ENCODE measurements at places on chromosomes 5 and 9.

GRCh38 chr9:22654833-22655232 is 208.2 kb downstream of the DMRTA1 start:
- DNase-seq: no peak

GRCh38 chr5:35158622-35159369 is 71.5 kb downstream of the PRLR start:
- DNase-seq: no peak

GRCh38 chr5:151628112-151628823 is 37.1 kb upstream of the FAT2 start:
- DNase-seq: no peak

- DNase-seq: no peak
Observed at GRCh38 chr5:118882666-118883065, 105.7 kb downstream of the DTWD2 start.

GRCh38 chr5:585556-585955 is 26.6 kb upstream of the CEP72 start:
- DNase-seq: peak; percentile 5

DNA sequence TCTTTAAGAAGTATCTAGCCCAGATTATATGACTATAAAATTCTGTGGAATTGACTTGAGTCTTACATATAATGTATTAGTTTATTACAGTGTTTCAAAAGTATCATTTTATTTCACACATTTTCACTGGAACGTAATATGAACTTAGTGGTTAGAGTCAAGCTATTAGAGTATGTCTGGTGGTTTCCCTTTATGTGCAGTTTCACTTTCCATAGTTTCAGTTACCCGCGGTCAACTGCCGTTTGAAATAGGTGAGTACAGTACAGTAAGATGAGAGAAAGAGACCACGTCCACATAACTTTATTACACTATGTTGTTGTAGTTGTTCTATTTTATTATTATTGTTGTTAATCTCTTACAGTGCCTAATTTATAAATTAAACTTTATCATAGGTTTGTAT is 50.5 kb downstream of the COMMD10 start:
- no peak for DNase-seq

GRCh38 chr5:33425314-33425713 is 15.5 kb upstream of the TARS1 start:
- no peak for DNase-seq

GRCh38 chr9:103755986-103756385 is 338.1 kb upstream of the SMC2 start:
- DNase-seq: no peak

- no peak for DNase-seq
Observed at GRCh38 chr5:134174841-134175839, 1.6 kb downstream of the SKP1 start.

DNA sequence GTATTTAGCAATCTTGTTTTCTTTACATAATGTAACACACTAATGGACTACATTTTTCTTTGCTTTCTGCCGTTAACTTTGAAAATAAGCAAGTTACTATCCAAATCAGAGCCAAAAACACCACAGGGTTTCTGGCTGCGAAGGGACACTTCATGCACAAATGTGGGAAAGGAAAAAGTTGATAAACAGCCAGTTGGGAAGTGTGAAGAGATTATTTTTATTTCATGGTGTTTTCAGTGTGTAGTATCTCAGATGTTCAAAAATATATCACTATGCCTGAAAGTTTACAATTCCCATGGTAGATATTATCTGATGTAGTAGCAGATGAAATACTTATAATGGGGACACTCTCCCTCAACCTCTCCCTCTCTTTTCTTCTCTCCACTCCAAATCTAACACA is 135.3 kb downstream of the CETN3 start:
- no peak for DNase-seq

DNA sequence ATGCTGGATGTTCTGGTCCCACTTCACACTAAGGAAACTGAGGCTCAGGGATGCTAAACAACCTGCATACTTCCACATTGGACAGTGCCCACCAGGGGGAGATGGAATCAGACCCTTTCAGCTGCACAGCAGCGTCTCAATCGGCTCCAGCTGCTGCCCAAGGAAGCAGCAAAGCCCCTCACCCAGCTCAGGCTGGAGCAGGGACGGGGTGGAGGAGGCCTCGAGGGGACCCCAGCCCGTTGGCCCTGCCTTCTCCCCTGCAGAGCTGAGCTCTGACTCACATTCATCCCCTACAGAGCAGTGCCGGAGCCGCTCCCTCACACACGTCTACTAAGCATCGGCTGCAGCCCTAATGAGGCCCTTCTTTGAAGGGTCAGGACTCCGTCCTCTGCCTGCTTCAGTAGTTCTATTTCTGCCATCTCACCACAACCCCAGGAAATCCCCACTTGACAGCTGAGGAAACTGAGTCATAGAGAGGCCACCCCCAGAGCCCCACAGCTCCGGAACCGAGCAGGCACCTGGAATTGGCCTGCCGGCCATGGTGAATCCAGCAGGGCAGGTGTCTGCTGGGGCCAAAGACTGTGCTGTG is 21.5 kb upstream of the SUSD3 start:
- no peak for DNase-seq

GRCh38 chr9:103669296-103669695 is 424.8 kb upstream of the SMC2 start:
- DNase-seq: no peak

- no peak for DNase-seq
Observed at GRCh38 chr5:10424124-10424731, 17.5 kb upstream of the ROPN1L start.

DNA sequence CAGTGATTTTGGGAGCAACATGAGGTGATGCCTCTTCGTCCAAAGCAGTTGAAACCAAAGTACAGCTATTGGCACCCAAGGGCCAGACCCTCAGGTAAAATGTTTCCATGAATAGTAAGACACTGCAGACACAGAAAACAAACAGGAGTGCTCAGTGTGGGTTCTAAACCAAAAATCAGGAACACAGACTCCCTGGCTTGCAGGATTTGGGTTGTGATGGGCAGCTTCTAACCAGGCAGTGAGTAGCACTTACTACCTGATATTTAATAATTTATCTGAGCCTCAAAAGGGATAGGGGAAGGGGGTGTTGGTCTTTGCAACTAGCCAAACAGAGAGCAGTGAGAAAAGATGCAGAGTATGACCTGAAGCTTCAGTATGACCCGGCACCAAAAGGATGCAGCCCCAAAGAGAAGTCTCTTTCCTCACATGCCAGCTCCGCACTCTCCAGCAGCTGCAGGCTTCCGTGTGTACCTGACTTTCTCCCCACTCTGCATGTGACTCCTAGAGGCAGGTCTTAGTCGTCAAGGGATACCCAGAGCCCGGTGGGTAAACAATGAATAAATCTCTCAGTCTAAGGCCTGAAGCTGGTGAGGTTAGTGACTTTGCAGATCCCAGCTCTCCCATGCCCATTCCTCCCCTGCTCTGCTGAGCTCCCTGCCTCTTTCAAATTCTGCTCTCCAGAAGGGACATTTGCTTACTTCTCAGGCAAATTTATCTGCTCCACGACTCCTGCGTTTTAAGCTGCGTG is 105.4 kb upstream of the SPOCK1 start:
- DNase-seq: no peak

DNA sequence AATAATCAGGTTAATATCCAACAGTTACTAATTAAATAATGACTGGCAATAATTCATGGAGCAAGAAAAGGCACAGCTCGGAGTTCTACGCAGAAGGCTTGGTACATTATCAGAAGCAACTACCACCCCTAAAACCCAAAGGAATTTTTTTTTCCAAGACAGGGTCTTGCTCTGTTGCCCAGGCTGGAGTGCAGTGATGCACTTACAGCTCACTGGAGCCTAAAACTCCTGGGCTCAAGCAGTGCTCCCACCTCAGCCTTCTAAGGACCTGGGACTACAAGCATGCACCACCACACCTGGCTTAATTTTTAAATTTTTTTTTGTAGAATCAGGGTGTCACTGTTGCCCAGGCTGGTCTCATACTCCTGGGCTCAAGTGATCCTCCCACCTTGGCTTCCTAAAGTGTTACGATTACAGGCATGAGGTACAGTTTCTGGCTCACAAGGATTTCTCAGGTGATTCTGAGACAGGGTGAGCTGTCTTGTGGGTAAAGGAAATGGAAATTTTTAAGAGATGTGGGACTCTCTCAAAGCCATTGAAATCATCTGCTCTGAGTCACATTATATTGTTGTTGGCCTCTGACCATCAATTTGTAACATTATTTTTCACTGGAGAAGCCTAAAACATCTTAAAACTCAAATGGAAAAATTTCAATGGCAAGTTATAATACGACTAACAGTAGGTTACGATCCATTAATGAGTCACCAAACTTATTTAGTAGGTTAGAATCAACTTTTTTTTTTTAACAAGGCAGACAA is 19.7 kb upstream of the HSDL2 start:
- no peak for DNase-seq

- peak; percentile 51 for DNase-seq
Observed at GRCh38 chr5:88675708-88676636, 207.0 kb downstream of the MEF2C start.

GRCh38 chr5:51618234-51618633 is 235.0 kb downstream of the ISL1 start:
- DNase-seq: no peak

- no peak for DNase-seq
Observed at GRCh38 chr5:56024810-56025150, 30.0 kb upstream of the IL6ST start.

- DNase-seq: no peak
Observed at GRCh38 chr5:14211818-14212803, 69.0 kb downstream of the TRIO start.

DNA sequence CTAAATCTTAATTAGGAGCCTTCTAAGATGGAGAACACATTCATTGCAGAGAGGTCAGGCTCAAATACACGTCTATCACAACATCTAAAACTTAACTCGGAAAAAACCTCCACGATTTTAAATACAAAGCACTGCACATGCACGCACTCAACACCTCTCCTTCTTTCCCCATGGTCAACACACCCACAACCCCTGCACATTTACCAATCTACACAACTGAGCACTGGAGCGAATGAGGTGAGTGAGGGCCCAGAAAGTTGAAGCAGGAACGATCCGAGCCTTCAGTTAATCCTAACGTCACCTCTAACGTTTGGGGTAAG is 278 bp upstream of the NIPSNAP3A start:
- DNase-seq: no peak

DNA sequence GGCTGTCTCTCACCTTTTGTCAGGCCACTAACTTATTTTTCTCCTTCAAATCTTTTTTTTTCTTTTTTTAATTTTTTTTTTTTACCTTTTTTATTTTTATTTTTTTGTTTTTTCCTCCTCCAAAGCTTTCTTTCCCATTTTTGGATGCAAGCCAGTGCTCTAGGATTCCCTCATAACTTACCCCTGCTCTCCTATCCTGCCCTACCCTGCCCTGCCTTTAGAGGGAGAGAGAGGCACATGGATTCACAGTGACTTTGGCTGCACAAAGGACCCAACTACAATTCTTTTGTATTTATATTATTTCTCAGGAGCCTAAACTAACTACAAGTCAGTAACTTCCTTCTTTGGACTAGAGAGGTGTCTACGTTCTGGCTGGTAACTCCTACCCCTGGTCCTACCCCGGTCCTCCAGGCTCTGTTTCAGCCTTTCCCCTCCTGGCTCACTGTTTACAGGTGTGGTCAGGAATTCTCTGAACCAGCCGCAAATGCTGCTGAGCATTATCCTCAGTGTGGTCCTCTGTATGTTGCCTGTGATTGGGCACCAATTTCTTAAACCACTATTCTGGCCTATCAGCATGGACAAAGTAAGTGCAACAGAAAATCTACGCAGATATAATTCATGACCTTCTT is 8.4 kb upstream of the RUSC2 start:
- DNase-seq: no peak

DNA sequence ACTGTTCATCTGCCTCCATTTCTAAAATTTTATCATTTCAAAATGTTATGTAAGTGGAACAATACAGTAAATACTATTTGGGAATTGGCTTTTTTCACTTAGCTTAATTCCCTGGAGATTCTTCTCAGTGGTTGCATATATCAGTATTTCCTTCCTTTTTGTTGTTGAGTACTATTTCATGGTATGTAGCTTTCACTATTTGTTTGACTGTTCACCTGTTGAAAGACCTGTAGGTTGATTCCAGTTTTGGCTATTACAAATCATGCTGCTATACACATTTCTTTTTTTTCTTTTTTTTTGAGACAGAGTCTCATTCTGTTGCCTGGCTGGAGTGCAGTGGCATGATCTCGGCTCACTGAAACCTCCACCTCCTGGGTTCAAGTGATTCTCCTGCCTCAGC is 33.0 kb upstream of the PWWP2A start:
- no peak for DNase-seq

DNA sequence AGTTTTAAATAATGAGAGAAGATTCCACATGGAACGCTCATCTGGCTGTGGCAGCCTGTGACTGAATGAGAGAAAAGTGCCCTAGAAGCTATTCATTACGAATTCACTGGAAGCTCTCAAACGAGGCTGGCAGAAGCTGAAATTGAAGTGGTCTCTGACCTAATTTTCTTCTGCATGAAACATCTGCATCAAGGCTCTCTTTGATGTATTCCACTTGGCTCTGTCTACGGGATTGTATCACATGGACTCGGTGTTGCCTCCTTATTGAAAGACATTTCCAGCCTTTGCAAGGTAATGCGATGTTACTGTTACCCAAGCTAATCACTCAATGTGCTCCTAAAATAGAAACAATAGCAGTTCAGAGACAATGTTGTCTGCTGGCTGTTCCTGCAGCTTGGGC is 246.9 kb upstream of the ZNF462 start:
- DNase-seq: no peak

DNA sequence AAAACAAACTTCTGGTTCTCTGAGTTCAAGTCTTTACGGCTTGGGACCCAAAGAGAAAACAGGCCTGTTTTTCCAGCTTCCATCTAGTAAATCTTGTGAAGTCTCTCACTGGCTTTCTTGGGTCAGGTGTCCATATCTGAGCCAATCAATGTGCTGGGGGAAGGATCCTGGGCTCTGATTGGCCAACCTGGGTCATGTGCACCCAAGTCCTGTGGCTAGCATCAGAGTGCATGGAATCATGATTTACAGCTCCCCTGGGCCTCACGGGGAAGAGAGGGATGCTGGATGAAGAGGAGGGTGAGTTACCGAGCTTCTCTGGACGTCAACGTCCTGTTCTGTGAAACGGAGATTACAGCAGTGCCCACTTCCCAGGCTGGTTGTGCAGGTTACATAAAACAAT is 19.4 kb downstream of the CXCL14 start:
- DNase-seq: no peak

DNA sequence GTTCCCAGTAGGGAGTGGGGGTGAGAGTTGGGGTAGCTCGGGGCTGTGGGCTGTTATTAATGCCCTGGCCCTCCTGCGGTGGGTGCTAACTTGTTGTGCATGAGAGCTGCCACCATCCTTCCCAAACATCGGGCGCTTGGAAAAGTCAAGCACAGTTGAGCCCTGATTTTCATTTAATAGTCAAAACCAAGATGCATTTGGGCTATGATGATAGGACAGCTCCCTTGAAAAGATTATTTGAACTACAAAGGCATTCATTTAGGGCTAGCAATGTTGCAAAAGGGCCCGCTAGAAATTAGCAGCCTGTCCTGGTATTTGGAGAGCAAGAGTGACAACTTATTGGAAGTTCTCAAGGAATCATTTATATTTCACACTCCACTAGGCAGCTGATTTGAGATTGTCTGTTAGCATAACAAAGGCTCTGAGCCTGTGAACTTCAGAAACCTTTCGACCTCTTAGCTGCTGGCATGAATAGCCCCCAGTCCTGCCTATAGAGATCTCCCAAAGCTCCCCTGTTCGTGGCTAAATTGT is 128.2 kb upstream of the TMEM161B start:
- DNase-seq: no peak

All from femur (tissue), 1 donor.